IPS DF 19.7 (cell line): ENCODE measurements at places on chromosomes 7 and 10.

DNA sequence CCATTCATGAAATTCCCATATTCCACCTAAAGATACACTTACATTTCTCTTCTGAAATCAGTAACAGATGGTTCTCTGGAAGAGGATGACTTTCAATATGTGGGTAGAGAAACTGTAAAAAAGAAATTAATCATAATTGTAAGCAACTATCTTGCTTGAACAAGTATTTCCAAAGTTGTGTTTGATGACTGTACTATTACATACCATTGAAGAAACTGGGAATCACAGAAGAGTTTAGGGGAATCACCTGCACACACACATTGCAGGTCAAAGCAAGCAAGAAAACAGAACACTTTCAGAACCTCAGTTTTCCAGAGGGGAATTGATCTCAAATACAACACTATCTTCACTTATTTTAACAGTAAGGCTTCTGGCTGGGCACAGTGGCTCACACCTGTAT, 33.6 kb downstream of the GSAP start:
- no peak for DNase-seq

DNA sequence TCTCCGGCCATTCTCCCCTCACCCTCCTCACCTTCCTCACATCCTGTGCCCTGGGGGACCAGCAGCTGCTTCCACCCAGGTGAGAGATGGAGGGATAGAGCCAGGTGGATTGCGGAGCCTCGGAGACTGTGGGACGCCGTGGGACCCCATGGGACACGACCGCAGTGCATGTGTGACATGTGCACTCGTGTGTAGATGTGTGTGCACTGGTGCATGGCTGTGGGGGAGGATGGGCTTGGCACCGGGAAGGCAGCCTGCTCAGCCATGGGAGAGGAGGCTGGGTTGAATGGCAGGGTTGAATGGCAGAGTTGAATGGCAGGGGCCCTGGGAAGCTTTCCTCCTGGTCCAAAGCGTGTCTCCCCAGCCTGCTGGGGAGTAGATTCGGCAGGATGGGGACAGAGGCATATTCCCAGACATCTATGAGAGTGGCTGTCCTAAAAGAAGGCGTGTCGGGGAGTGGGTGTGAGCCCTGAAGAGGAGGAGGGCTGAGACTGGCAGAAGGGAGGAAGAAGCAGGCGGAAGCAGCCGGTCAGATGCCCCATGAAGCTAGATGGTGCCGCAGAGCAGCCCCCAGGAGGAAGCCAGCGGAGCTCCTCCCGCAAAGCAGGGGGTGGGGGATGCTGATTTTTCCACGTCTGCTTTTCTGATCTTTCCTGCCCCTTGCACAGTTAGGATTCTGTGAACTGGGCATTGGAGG, 815 bp downstream of the GIMAP8 start:
- DNase-seq: no peak

DNA sequence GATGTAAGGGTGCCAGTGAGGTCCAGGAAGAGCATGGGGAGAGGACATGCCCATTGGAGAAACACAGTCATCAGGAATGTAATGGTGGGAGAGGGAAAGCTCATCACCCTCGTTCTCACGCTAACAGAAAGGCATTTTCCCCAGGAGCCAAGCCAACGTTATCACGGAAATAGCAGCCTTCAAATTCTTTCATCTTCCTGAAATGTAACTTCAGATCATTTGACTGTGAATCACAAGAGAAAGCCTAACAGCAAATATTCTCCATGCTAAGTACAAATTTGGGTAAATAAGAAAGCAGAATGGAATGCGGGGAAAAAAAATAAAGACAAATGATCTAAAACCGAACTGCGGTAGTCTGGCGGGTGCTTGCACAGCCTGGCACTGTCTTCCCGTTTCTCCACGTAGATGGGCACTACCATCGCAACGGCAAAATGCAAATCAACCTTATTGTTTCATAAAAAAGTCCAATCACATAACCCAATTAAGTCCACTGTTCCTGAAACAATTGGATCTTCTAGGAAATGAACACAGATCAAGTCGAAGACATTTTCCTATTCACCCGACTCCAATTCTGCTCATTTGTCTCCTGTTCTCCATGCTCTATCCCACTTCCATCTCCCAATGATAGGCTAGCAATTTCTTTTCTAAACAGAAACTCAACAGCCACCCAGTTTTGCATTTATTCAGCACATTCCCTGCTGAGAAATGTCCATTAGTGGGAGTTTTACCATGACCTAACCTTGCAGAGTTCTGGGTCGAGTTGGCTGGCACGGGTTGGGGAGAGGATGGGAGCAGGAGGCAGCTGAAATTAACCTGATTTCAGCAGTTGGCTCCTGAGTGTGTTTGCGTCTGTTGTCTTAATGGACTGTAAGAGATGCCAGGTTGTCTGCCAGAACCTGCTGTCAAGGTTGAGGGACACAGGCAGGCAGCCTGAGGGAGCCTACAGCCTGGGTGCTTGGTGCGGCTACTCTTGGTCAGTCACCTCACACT, 74.6 kb upstream of the FRMD4A start:
- no peak for DNase-seq

- no peak for DNase-seq
Measured at GRCh38 chr10:17742918-17743317, 9.1 kb upstream of the TMEM236 start.

DNA sequence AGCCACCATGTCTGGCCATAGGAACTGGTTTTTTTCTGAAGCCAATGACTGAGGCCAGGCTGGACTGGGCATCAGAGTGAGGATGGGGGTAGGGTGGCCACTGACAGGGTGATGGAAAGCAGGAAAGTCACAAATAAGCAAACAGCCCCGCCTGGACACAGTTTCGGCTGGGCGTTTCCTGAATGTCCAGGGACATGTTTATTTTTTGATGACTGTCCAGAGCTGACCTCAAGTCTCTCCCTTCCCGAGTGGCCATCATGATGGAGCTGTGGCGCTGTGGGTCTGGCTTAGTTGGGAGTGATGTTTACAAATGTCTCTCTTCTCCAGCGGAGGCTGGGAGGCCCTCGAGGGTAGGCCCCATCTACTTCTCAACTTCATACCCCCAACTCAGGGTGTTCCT, 37.1 kb upstream of the COMTD1 start:
- no peak for DNase-seq

GRCh38 chr10:26859241-26860101, 1.3 kb downstream of the ABI1 start:
- DNase-seq: no peak

DNA sequence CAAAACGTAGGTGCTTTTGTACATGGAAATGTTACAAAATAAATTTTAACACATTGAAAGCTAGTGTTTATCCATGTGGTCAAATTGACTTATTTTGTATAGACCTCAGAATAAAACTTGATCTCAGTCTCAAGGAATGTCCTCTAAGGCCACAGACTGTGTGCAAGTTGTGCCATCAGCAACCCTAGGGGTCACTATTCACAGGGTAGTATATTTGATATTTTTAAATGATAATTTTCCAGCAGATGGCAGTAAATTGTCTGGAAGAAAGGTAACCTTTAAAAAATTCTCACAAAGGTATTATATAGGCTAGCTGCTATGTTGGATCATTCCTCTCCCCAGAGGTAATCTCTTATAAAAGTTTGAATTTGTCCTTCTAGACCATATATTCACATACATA, 12.9 kb upstream of the SNX10 start:
- no peak for DNase-seq

DNA sequence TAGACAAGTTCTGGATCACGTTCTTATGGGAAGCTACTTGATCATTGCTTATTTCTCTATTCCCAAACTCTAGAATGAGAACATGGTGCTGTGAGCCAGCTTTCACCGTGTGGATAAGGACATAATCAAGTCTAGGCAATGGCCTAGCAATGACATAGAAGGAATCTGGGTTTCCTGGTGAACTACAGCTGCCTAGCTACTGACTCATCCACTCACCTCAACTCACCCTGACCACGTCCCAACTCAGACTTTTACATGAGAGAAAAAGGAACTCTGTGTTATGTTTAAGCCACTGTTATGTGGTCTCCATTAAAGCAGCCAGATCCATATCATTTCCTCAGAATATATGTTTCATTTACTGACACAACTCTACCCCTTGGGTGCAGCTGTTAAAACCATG, 18.8 kb upstream of the MET start:
- DNase-seq: no peak

- no peak for DNase-seq
Measured at GRCh38 chr7:134155871-134156270, 28.7 kb downstream of the LRGUK start.

GRCh38 chr7:94375691-94376090, 19.0 kb upstream of the COL1A2 start:
- no peak for DNase-seq

DNA sequence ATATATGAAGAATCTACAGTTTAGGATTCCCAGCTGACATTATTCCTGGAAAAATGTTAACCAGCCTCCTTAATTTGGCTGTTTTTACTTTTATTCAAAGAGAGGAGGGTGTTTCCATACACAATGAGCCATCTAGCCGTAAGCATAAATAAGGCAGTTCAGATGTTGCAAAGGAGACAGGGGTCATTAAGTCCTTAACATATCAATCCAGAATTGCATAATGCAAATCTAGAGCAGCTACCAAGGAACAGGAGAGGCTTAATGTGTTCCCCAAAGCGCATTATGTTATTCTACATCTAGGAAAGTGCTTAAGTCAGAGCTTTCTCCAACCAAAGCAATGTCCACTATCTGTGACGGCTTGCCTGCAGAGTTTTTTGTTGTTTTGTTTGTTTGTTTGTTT, 32.4 kb upstream of the TCF7L2 start:
- DNase-seq: no peak

GRCh38 chr10:71719464-71720201, at the start of gene C10orf105:
TSS of gene C10orf105 (minus strand) at chr10:71719778. CDS start at chr10:71716337, 3,441 bp downstream.
- no peak for DNase-seq

- DNase-seq: no peak
Measured at GRCh38 chr10:44173608-44173894, 211.3 kb downstream of the CXCL12 start.

DNA sequence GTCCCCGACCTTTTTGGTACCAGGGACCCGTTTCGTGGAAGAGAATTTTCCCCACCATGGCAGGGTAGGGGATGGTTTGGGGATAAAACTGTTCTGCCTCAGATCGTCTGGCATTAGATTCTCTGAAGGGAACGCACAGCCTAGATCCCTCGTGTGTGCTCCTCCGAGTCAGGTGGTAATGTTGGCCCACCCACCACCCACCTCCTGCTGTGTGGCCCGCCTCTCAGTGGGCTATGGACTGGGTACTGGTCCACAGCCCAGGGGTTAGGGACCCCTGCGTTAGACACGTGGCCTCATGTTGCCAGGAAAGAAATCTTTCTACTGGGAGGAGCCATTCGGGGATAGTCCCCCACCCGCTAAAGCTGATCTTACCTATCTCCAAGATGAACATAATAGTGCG, 27.0 kb downstream of the PFKFB3 start:
- no peak for DNase-seq

DNA sequence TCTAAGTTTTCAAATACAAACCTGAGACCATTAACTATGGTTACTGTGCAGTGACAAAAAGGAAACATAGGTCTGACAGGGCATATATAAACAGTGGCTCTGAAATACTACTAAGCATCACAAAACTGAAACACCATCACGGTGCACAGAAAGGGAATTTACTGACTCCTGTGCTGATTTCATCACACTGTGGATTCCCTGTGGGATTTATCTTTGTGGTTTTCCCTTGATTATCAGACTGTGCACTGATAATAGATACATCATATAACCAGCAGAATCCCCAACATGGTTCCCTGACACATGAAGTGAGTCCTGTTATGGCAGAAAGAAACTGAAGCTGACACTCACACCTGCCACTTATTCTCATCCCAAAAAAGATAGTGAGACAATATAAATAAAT, 676.3 kb upstream of the KCND2 start:
- DNase-seq: no peak

DNA sequence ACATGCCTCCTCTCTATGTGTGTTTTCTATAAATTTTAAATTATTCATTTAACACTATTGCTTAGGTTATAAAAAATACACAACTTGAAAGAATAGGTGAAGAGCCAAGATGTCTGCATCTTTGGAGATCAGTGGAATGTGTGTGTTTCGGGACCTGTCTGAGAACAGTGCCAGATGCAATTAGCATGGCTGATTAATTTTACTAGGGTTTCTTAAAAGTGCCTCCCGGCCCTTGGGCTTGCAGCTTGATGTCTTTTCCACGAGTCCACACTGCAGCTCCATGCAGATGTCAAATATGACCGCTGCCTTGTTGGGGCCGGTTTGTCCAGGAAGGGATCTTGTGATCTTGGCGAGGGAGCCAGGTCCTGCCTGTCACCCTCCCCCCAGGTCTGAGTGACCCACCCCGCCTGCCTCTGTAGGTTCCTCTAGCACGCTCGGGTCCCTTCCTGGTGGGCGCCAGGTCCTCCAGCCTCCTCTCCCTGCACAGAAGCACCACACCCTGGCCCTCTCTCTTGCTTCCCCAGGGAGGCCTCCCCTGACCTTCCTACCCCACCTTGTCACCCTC, 20.7 kb downstream of the LHPP start:
- no peak for DNase-seq

GRCh38 chr7:38086857-38087256, 91.2 kb upstream of the STARD3NL start:
- no peak for DNase-seq

DNA sequence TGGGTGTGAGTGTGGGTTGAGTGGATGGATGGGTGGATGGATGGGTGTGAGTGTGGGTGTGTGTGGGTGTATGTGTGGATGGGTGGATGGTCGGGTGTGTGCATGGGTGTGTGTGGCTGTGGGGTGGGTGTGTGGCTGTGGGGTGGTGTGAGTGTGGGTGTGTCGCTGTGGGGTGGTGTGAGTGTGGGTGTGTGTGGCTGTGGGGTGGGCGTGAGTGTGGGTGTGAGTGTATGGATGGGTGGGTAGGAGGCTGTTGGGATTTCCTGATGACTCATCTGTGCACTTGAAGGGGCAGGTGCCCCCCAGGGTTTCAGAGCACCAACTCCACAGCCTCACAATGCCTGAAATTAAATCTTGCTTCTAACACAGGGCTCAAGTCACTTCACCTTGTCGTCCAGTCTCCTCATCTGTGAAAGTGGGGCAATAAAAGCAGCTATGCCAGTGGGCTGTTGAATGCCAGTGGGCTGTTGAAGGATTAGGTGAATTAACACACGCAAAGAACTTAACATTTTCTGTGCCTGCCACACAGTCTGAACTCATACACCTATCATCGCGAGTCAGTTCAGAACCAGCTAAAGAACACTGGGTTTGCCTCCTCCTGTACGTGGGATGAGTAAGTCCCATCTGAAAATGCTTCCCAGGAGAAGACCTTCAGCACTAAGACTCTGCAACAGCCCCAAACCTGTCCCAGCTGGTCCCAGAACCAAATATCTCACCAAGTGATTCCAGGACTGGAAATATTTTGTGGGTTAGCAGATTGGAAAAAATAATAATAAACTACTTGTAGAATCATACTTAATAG, 32.0 kb downstream of the SFMBT2 start:
- DNase-seq: no peak
